ENCODE measurements at places on chromosomes 13 and 19.

GRCh38 chr19:30224689-30225606 lies 147.2 kb upstream of the ZNF536 start:
- no peak for DNase-seq

DNA sequence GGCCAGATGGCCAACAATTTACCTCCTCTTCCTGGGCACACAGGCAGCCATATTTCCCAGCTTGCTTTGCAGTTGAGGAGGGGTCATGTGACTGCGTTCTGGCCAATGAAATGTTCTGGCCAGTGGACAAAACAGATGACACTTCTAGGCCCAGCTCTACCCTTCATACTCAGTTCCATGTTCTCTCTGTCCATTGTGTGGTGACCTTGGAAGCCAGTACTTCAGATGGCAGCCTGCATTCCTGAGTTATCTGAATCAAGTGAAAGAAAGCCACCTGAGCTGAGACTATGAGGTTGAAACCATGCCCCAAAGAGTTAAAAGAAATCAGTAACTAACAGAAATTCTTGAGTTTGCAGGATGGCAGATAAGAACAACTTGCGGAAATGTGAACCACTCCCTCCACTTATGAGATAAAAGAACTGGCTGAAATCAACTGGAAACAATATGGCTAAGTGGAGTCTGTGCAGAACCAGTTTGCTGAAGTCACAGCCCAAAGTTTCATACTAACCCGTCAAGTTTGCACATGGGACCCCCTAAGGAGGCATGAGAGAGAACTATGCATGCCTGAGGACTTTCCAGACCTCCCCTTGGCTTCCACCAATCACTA lies 8.1 kb downstream of the FAM187B start:
- no peak for DNase-seq

DNA sequence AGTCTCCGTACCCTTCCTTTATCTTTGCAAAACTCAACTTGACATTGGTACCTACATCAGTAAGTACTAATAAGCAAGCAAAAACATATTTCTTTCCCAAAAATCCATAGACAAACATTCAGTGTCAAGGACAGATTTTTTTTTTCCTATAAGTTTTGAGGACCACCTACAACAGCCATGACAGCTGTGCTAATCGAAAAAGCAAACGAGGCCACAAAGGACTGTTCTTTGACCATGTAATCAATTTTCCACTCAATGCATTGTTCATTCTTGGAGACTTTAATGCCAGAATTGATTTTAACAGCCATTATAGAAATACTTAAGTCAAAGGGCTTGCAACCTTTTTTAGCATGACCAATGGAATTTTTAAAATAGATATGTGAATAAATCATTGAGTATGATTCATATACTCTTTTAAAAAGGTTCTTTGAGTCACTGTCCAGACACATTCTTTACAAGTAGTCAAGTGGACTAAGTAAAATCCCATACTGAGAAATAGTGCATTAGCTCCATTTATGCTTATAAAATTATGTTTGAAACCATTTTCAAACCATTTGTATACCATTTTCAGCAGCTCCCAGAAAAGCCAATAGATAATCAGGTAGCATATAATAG lies 323.9 kb downstream of the MZT1 start:
- no peak for DNase-seq

- no peak for DNase-seq
These were observed 20.1 kb downstream of the GPATCH1 start for GRCh38 chr19:33100894-33101644.

- DNase-seq = peak; percentile 73
These were observed 8.3 kb downstream of the TNFRSF19 start for GRCh38 chr13:23578411-23579071.

DNA sequence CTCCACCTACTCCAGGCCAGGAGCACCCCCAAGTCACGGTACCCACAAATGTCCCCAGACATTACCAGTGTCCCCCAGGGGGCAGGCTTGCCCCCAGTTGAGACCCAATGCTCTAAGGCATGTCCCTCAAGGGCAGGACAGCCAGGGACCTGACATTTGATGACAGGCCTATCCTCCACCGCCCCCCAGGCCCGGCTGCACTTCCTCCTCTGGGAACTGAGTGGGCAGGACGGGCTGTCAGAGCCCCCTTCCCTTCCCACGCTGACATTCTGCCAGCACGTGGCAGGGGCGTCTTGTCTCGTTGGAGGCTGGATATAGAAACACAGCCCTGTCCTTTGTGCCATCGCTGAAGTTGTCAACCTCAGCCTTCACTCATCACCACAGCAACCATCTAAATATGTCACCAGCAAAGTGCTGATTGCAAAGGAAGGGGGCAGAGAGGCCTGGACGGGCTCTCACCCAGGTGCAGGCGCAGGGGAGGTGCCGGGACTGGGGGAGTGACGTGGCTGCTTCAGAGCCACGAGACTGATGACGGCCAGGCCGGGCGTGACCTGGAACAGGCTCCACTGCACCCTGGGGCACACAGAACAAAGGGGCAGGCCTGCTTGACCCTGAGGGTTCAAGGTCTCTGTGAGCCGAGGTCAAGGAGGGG lies 38.4 kb downstream of the GNG7 start:
- peak; percentile 95 for DNase-seq

DNA sequence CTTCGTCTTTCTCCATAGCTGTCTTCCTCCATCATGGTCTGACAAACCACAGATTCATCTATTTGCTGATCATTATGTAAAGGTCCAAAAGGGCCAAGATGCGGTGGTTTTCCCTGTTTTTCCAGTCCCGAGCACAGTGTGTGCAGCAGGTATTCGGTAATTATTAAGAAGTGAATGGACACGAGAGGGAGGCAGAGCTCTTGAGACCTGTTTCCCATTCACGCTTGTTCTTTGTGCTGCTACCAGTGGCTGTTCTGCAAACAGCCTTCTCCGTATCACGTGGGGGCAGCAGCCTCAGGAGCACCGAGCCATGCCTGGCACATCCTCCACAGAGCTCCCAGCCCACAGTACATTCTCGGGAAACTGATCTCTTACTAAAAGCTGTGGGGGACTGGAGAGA lies 50.3 kb downstream of the CCDC70 start:
- no peak for DNase-seq

- DNase-seq = no peak
These were observed 1509.9 kb downstream of the SLITRK5 start for GRCh38 chr13:89181041-89181440.

- DNase-seq = peak; percentile 45
These were observed at the start of gene BCAM for GRCh38 chr19:44808463-44809371. Gene BCAM, plus strand, starts transcription at chr19:44809103. Its CDS starts 22 bp downstream, at chr19:44809125.

GRCh38 chr13:97719736-97720135 lies 233.7 kb upstream of the IPO5 start:
- DNase-seq = no peak

DNA sequence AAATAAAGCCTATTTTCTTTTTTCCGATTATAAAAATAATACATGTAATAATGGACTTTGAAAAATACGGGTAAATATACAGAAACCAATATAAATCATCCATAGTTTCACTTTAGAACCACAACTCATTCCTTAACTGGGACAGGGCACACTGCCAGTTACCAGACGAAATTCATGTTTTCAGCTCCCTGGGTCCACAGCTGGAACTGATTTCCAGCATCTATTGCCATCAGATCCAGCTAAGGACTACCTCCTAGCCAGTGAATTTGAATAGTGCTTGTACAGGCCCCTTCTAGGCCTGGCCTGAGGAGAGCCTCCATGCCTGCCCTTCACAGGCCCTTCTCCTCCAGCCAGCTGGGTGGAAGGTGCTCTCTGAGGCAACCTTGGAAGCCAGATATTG lies 30.0 kb upstream of the ATP12A start:
- DNase-seq = no peak

- DNase-seq = no peak
These were observed 53.9 kb downstream of the RXFP2 start for GRCh38 chr13:31793246-31793645.

- DNase-seq = no peak
These were observed 158.5 kb upstream of the MYO16 start for GRCh38 chr13:108470921-108471320.

GRCh38 chr19:35657904-35658700 lies 8.2 kb upstream of the UPK1A start:
- DNase-seq = no peak

DNA sequence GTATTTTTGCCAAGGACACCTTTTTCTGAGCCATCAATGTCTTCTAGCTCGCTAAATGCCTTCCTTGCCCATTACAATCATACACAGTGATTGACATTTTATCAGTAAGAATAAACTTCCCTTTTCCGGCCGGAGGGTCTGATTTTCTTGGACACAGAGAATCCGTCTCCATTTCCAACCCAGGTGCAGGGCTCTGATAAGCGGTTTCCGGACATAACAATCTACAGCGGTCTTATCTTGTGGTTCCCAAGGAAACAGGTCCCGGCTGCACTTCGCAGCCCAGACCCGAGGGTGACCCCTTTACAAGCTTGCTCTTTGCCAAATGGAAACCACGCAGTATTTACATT lies 5.1 kb upstream of the ZNF77 start:
- DNase-seq = peak; percentile 51

- no peak for DNase-seq
These were observed 4.1 kb downstream of the ENOX1 start for GRCh38 chr13:43782686-43783085.

DNA sequence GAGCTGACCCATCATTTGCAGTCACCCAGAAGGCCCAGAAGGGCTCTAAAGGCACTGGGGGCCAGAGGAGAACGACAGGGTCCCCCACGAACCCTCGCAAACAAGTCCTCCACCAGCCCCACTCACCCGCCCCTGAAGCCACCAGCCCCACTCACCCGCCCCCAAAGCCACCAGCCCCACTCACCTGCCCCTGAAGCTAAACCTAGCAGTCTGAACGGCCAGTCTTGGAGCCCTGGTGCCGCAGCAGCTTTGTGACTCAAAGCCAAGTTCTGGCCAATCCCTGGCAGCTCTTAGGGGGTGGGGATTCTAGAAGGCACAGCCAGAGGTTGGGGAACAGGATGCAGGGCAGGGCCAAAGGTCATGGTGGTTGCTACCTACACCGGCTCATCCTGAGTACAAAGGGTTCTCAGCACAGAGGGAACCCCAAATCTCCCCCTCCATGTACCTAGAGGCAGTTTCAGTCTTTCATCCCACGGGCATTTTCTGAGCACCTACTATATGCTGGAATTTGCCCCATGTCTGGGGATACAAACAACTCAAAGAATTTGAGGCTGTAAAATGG lies at the start of gene IQCN:
Gene IQCN (minus strand): TSS at position 234 of the 562 bp plus-strand sequence. CDS start 4,974 bp downstream, outside the sequence.
- DNase-seq = no peak

- no peak for DNase-seq
These were observed 1445.4 kb downstream of the EFNB2 start for GRCh38 chr13:105089858-105090643.

DNA sequence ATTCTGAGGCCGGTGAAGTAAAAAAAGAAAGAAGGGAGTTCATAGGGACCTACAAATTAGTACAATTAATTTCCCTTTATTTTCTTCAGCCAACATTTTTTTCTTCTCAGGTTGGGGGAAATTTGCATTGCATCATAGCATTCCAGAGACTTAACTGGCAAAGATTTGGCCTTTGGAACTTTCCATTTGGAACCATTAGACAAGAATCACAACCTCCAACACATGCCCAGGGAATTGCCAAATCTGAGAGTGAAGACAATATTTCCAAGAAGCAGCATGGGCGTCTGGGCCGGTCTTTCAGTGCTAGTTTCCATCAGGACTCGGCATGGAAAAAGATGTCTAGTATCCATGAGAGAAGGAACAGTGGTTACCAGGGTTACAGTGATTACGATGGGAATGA lies 6.4 kb upstream of the ERCC5 start:
- no peak for DNase-seq

- DNase-seq = peak; percentile 60
These were observed 31.5 kb upstream of the HIF3A start for GRCh38 chr19:46265217-46265828.

DNA sequence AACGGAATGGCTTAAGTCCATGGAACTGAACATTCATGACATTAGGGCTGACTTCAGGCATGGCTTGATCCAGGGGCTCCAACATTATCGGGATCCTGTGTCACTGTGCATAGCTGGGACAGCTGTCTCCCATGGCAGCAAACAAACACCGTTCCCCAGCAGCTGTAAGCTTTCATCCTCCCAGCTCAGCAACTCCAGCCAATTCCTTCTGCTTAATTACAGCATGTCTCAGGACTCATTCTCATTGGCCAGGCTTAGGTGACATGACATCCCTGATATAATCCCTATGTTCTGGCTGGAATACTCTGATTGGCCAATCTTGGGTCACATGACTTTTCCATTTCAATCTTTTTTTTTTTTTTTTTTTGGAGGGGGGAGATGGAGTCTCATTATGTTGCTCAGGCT lies 10.9 kb upstream of the TLE5 start:
- no peak for DNase-seq

GRCh38 chr19:2933490-2933910 lies 11.3 kb downstream of the ZNF77 start:
- DNase-seq = no peak

DNA sequence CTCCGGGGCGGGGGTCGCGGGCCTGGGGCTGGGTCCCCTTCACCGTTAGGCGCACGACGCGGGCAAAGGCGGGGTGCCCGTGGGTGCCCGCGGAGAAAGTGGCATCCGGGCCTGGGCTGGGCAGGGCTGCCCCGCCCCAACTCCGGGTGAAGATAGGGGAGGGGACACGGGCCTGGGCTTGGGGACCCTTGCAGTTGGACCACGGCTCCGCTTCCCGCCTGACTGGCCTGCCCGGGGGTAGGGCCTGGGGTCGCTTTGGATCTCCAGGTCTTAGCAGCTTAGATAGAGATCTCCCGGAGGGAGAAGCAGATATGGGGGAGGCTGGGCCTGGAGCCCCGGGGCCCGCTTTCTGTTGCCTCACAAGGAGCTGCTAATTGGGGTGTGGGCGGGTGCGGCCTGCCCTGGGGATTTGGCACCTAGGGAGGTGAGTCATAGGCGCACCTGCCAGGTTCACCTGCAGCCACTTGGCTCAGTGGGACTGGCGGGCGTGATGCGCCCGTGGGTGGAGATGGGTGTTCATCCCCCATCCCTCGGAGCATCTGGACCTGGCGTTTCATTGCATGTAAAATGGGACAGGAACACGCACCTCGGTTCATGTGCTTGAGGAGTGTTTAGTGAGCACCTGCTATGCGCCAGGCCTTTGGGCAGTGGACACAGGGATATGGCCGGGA lies 585 bp downstream of the MAP1S start:
- DNase-seq = peak; percentile 55

GRCh38 chr19:426725-427445 lies 17.9 kb upstream of the C2CD4C start:
- no peak for DNase-seq
